Activated naive CD8-positive, alpha-beta T cell treated with anti-CD3 and anti-CD28 coated beads, Interleukin-2, amount 10 ng/mL, durations not matched to agents 7 days and 5 days (primary cell): ENCODE measurements at places on chromosomes 1 and 21. TPM values are rescaled to one million over a fixed set of nuclear protein-coding genes. Genes with fewer than 3 reads are reported as not detected.

DNA sequence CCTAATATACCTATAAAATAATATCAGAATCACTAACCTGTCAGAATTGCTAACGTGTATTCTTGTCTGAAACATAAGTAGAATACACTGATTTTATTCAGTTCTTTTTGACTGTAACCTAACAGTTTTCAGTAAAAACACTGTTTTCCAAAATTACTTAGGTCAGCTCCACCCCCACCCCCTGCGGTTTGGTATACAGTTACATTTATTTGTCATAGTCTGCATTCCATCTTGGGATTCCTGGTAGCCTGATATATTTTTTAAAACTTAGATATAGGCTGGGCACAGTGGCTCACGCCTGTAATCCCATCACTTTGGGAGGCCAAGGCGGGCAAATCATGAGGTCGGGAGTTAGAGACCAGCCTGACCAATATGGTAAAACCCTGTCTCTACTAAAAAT lies 19.8 kb upstream of the ABCD3 start:
- no peak for DNase-seq

- no peak for DNase-seq
These were observed 166.3 kb downstream of the DUSP10 start for GRCh38 chr1:221575605-221576004.

DNA sequence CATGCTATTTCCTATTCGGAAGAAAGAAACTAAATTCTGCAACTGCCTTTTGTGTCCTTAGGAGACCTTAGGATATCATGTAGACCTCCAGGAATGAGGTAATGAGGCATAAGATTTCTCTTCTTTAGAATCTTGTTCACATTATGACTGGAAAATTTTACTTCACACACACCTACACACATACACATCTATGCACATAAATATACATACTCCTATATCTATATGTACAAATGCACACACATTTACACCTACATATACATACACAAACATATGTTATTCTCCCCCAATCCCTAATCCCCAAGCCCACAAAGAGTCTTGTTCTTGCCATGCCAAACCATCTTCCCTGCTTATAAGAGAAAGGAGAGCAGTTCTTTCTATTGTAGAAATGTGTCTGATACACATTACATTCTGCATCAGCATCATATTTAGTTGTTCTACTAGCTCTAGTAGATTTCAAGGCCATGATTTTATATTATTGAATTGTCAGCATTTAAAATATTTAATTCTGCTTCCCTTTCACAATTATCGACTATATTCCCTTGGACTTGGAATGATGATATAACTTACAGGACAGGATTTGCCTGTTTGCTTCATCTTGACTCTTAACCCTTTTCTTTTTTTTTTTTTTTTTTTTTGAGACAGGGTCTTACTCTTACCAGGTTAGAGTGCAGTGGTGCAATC lies 35.4 kb upstream of the PDC start:
- DNase-seq = no peak

- no peak for DNase-seq
These were observed 4.0 kb downstream of the ACTL8 start for GRCh38 chr1:17759114-17759513.

DNA sequence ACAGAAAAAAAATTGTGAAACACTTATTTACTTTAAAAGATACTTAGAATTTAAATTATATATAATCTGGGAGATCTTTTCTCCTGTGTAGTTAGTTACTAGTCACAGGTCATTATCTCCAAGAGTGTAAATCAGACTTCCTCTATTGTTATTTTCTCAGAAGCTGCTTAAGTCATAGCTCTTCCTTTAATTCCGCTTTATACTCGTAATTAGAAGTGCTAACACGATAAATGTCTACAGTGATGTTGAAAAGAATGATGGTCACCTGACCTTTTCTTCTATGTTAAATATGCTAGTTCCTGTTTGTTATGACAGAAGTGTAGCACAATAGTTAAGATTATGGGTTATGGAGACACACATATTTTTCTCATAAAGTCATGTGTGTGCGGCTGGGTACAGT lies 123.6 kb downstream of the TGFB2 start:
- DNase-seq = no peak

GRCh38 chr1:177566495-177566894 lies 395.7 kb downstream of the BRINP2 start:
- DNase-seq = no peak

DNA sequence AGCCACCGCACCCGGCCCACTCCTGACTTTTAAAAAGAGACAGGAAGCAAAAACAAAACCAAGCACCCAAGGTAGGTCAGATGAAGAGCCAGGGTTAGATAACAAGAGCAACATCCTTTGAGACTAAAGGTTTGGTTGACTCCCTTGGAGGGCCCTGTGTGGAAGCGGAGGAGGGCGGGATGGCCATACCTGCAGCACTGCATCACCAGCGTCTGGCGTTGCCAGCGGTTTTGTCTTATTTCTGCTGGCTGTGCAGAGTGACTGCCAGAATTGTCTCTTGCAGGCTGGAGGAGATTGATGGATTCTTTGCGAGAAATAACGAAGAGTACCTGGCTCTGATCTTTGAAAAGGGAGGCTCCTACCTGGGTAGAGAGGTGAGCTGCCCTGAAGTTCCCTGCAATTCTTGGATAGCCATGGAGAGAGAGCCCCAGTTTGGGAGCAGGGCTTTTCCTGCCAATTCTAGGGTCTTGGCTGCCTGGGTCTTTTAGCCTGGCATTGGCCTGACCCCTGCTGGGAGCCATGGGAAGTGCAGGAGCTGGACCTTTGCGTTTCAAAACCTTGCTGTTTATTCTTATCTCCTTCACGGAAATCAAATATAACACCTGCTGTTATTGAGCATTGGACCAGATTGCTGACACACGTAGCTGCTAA lies 24.0 kb downstream of the QSOX1 start:
- peak; percentile 76 for DNase-seq

- DNase-seq = no peak
These were observed 1079.1 kb downstream of the ADGRL2 start for GRCh38 chr1:82879701-82880305.

DNA sequence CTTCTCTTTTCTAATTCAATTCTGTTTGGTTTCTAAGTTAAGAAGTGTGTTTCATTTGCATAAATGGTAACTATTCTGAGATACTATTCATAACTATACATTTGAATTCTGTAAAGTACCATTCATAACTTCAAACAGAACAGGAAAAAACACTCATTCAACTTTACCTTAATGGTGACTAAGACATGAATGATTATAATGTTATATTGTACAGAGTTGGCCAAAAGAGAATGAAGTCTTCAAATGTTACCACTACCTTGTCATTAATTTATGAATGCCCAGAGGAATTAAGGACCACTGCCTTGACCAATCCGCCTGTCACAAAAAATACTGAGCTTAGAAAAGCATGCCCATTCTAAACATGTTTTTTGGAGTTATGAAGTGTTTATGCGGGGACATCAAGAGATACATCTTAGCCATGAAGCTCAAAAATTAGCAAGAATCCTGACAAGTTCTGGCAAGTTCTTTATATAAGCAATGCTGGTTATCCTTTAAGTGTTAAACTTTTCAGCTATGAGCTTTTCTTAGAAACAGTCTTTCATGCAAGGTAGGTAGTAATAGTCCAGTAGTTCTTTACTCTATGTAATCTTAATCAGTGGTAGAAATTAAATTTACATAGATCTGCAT lies 7.9 kb downstream of the WASF2 start:
- DNase-seq = no peak

- DNase-seq = no peak
These were observed 13.8 kb downstream of the ENSA start for GRCh38 chr1:150615346-150616201.

DNA sequence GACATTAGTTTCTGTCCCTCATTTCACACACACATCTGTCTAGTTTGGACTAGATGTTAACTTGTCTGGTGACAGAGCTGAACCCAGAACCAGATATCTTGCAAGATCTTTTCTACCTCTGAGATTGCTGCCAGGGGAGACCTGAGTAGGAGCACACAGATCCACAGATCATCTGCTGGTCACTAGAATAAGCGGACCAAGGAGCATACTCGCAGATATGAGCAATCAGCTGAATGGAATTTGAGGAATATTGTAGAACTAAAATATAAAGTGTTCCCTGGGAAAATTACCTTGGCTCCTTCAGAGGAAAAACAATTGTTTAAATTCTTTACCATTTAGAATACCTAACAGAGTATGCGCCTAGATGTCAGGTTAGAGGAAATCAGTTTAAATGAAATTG lies 90.7 kb downstream of the TNFSF18 start:
- DNase-seq = no peak

- DNase-seq = no peak
These were observed 1.8 kb upstream of the ZDHHC18 start for GRCh38 chr1:26824731-26825130.

- DNase-seq = no peak
These were observed 17.0 kb downstream of the MKNK1 start for GRCh38 chr1:46587069-46587468.

GRCh38 chr1:23574265-23574754 lies 15.0 kb upstream of the ID3 start:
- DNase-seq = no peak

The LDLRAD1 gene
- not detected for total RNA-seq

The ADGRL4 gene
- total RNA-seq = not detected

The CITED4 gene
- total RNA-seq = 13.1 TPM

The RSPH1 gene
- not detected for total RNA-seq

The NBPF10 gene
- total RNA-seq = 1.6 TPM

The F5 gene
- total RNA-seq = 0.99 TPM

The S1PR1 gene
- total RNA-seq = 138 TPM

The NR5A2 gene
- not detected for total RNA-seq
